ENCODE measurements at places on chromosomes 3 and 15.

DNA sequence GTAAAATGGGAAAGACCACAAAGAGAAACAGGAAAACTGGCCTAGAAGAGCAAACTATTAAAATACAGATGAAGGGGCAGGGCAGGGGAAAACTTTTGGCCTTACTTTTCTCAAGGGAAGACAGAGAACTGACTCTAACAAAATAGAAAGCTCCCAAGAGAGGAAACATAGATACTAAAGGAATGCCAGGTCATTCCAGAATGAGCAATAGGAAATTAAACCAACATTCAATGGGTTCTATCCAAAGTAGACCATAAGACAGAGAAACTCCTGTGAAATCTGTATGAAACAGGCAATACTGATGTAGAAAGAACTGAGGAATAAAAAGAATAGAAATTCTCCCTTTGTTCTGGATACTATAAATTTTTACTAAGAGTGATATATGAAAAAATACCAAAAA, 491.8 kb downstream of the MECOM start:
- DNase-seq = no peak

DNA sequence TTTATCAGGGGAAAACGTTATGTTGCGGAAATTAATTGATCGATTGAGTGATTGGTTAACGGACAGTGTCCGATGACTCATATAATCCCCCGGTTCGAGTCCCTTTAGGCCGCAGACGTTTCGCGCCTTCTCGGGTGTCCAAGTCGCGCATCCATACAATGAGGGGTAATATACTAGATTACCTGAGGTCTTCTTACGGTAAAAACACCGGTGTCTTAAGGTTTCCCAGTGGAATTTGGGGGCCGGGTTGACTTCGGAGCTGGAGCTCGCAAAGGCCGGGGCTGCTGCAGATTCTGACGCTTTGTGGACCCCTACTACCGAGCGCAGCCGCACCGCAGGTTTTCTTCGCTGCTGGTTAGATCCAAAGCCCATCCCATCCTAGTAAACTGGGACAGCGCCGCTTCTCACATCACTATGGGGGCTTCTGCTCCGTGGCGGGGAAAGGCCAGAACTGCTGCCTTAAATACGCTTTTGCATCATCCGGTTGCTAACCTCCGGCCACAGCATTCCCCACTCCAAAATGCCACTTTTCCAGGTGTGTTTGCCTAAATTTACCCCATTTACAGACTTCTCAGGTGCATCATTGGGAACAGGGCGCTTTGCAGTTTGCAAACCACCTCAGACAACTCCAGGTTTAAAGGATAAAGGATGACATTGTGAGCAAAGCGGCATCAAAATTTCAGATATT, 858 bp upstream of the SACM1L start:
- no peak for DNase-seq

DNA sequence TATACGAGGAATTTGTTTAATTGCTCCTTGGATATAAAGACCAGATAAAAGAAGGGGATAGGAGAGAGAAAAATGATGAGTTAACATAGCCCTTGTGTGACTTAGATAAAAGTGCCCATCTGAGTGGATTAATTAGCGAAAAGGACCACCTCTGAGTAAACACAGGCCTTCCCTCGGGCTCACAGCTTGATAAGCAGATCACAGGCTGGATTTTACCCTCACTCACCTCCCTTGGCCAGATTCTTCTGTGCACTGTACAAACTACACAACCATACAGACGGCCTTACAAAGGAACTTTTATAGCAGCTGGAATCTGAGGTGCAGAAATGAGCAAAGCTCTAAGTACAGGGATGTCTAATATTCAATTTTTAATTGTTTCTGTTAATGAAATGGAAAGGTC, 112.4 kb upstream of the STT3B start:
- DNase-seq = no peak

GRCh38 chr3:5343459-5343858, 156.0 kb downstream of the EDEM1 start:
- no peak for DNase-seq

DNA sequence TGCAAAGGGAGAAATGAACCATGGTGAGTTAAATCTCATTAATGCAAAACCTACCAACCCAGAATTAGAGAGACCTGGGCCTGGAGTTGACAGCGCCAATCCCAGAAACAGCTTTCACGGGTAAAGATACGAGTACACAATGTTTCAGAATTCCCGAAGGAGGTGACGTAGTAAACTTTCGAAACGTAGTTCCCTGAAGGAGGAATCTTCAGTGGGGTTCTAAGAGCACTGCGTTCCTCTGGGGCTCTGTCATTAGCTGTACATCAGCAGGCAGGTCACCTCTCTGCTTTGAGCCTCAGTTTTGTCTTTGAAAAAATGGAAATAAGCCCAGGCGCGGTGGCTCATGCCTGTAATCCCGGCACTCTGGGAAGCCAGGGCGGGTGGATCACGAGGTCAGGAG, 152.3 kb downstream of the XXYLT1 start:
- DNase-seq = no peak

- DNase-seq = no peak
These were observed 48.7 kb upstream of the WDR72 start for GRCh38 chr15:53808058-53808706.

DNA sequence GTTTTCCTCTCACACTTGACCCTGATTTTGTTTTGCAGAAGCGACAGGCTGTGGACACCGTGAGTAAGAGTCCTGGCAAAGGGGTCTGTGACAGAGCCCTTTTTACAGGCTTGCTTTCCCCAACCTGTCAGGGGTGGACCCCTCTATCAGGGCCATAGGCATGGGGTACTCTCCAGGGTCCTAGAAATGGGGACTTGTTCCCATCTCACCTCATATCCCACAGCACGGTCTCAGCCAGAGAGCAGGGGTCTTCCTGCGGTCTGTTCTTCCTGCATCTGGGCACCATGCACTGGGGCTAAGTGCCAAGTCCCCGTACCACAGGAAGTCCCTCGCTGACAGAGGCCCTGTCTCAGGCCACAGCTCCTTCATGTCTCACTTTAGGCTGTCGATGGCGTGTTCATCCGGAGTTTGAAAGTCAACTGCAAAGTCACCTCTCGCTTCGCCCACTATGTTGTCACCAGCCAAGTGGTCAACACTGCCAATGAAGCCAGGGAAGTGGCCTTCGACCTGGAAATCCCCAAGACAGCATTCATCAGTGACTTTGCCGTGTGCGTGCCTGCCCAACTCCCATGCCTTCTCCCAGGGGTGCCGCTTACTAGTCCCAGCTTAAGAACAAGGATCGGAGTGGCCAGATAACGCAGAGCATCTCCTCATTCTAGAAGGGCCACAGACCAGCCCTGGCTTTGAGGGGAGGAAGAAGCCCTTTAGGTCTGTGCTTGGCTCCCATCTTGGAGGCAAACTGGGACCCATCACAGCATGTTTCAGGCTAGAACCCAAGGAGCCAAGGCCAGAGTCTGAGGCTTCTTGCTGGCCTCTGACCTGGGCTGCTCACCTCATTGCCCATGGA, 783 bp downstream of the ITIH1 start:
- no peak for DNase-seq

GRCh38 chr3:189806171-189806951, 175.2 kb downstream of the TP63 start:
- no peak for DNase-seq

DNA sequence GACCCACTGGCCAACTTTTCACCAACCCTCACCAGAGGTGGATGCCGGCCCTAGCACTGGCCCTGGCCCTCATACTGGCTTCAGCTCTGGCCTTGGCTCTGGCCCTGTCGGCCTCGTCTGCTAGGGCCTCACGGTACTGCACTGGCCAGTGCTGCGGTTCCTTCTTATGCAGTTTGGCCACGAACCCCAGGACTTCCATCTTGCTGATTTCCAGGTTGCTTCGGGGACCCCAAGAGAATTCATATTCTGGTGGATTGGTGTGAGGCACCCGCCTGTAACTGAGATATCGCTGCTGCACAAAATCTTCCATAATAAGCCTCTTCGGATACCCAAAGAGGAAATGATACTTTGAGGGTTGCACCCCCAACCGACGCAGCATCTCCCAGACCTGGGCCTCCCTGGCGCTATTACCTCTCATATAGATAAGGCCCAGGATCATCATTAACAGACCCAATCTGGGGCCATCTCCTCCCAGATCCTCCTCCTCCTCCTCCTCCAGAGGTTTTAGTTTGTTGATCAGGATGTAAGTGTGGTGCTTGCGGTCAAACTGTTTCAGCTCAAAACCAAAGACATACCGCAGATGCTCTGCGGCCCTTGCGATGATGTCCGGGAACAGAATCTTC, 883 bp downstream of the MAGEF1 start:
- no peak for DNase-seq

DNA sequence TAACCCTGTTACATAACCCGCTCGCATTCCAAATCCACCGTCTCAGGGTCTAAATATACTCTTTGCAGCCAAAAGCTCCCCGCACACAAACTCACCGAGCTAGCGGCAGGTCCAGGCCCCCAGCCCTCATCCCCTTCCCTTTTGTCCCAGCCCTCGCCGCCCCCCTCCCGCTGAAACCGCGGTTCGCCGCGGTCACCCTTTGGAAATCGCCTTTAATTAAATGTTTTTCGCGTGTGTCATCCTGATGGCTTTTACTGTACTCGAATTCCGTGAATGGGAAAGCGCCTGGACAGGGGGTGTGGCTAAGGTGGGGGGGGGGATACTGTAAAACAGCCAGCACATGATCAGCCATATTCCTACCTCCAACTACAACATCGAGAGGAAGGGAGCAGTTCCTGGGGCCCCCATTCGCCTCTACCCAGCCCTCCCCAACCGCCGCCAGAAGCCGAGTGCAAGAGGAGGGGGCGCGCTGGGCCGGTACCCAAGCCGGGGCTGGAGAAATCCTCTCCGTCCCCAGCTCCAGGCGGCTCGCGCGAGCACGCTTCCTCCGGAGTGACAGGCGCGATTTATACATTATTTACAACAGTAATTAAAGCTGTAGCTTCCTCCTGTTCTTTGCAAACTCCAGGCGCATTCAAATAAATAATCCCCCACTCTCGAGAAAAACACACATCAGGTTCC, 1.7 kb downstream of the RORA start:
- DNase-seq = no peak

GRCh38 chr15:87123676-87124382, 1044.2 kb downstream of the AGBL1 start:
- no peak for DNase-seq

- DNase-seq = no peak
These were observed 458.1 kb downstream of the DIPK2A start for GRCh38 chr3:144429719-144430121.

GRCh38 chr3:194485468-194485880, 1.3 kb downstream of the ATP13A3 start:
- no peak for DNase-seq

DNA sequence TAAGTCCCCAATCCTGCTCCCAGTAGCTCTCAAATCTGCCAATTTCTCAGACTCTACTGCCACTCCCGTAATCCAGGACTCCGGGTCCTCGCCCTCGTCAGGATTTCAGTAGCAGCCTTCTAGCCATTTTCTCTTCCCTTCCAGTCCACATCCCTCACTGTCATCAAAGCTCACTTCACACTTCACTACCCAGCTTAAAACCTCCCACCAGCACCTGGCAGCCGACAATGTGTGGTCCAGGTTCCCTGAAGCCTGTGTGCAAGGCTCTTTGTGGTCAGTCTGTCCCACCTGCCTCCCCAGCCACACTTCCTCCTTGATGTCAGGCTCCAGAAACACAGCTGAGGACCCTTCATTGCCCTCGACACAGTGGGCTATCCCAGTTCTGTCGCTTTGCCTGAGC, 304.5 kb upstream of the ROPN1 start:
- no peak for DNase-seq

- DNase-seq = peak; percentile 7
These were observed 61.3 kb downstream of the CRYBG3 start for GRCh38 chr3:97882975-97883598.

GRCh38 chr3:40170395-40170794, 139.1 kb upstream of the EIF1B start:
- no peak for DNase-seq
